ENCODE measurements at places on chromosomes 1 and 21.
A peak's percentile ranks its signal among the peaks of the same experiment; 100 is the strongest.

DNA sequence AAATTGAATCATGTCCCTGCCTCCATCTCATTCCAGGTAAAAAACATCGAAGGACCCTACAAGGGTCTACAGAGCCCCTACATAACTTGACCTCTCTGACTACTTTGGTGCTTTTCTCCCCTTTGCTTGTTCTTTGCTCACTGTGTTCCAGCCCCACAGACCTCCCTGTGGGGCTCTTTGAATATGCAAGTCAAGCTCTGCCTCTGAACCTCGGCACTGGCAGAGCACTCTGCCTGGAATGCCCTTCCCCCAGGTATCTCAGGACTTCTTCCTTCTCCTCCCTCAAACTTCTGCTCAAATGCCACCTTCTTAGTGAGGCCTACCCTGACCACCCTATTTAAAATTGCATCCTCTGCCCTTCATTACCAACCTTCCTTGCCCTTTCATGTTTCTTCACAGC lies 87.8 kb upstream of the CD34 start:
- no peak for DNase-seq

DNA sequence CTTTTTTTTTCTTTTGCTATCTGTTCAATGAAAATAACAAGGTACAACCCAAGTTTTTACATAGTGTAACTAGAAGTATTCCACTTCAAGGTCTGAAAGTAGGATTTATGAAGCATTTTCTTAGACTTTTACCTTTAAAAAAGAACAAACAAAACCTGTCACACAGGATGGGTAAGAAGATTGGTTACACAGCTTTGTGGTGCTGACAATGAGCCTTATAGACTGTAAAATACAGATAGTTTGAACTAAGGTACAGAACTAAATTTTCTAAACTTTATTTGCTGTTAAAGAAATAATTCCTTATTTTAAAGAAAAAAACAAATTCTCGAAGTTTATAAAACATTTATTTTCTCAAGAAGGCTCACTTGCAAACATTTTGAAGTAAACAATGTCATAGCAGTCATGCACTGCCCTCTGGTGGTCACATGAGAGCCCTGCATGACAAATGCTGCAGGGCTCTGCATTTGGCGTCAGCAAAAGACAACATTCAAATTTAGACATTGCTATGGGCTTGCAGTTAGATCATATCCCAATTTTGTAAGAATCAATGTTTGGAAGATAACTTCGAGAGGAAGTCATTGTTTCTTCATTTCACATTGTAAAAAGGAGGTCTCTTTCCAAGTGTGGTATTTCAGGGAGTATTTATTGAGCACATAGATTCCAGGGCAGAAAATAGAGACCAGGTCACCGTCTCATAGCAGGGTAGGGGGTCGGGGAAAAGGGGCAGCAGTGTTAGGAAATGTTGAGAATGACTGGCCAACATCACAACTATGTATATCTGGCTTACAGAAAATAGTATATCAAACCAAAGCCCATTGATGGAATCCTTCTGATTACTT lies 115.3 kb upstream of the FMN2 start:
- peak; percentile 79 for DNase-seq

GRCh38 chr21:34022627-34023335 lies 50.6 kb upstream of the MRPS6 start:
- DNase-seq: peak; percentile 40

- no peak for DNase-seq
These were observed 197.0 kb upstream of the UBE2U start for GRCh38 chr1:64006276-64007051.

DNA sequence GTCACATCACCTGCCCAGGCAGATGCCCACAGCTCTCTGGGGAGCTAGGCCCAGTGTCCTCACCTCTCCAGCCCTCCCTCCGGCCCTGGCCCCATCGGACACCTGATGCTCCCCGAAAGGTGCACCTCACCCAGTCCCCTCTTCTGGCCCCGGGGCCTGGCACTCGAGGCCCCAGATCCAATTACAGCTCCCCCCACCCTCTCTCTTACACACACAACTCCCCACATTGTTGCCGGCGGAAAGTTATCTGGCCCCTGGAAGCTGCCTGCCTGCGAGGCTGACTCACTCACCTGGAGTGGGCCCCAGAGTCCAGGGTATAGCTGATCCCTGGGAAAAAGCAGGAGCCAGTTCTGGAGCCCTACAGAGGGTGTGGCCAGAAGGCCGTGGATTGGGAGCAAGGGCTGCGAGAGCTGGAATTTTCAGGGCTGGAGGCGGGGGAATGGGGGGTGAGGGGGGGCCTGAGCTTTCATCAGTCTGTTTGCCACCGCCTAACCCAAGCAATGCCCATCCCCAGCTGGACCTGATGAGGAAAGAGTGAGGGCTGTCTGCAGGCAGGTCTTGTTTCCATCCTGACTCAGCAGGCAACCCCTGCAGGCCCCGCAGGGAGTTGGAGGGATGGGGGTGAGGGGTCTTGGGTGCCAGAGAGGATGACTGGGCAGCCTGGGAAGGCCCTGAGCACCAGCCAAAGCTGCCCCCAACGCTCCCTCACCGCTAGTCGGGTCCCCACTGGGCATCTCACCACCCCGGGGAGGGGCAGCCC lies 948 bp downstream of the FBXO2 start:
- DNase-seq: no peak

- no peak for DNase-seq
These were observed 9.0 kb downstream of the WNT4 start for GRCh38 chr1:22133931-22134324.

GRCh38 chr1:8349961-8350360 lies 32.0 kb downstream of the SLC45A1 start:
- DNase-seq: no peak

- DNase-seq: no peak
These were observed 60.4 kb downstream of the RAP1GAP start for GRCh38 chr1:21608798-21609197.

Measured in COLO829 (cell line).